WERI-Rb-1 (cell line): ENCODE measurements at places on chromosomes 6 and 20.

GRCh38 chr20:51446656-51447055 is 95.9 kb downstream of the NFATC2 start:
- DNase-seq: no peak

DNA sequence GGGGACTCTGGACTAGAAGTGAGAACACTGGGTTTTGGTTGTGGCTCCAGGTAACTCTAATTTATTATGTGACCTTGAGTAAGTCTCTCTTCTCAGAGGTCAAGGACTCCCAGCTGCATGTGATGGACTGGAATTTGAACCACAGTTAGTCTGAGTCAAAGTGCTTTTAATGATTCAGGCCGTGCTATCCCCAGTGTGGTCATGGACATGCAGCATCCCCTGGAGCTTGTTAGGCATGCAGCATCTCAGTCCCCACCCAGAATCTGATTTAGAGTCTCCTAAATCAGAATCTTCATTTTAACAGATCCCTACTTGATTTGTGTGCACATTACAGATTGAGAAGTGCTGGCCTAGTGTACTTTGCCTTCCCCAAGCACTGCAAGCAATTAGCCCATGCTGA is 74.2 kb downstream of the TOX2 start:
- no peak for DNase-seq

- DNase-seq: no peak
Measured at GRCh38 chr6:135810486-135810885, 41.0 kb upstream of the PDE7B start.

DNA sequence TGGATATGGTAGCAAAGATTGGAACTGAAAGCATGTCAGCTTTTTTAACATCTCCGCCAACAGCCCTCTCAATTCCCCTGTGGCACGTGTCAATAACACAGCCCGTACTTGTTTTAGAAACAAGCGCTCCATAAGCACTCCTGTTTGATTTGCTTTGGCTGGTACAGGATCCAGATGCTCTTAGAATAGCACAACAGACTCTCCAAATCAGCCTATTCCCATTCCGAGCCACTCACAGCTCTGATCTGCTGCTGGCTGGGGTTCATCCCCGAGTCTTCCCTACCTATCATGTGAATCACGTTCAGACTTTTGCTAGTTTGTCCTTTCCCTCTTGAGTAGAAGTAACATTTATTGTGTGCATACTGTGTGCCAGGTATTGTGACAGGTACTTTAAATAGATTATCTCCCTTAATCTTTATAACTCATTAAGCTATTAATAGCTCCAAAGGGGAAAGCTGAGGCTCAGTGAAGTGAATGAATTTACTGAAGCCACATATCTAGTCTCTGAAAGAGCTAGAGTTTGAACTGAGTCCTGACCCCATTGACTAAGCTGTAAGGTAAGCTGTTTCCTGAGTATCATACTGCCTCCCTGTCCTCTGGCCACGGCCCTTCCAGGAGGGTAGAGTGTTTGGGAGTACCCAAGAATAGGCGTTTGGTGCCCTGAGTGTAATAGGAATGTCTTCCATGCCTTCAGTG is 46.7 kb downstream of the RALY start:
- DNase-seq: no peak

DNA sequence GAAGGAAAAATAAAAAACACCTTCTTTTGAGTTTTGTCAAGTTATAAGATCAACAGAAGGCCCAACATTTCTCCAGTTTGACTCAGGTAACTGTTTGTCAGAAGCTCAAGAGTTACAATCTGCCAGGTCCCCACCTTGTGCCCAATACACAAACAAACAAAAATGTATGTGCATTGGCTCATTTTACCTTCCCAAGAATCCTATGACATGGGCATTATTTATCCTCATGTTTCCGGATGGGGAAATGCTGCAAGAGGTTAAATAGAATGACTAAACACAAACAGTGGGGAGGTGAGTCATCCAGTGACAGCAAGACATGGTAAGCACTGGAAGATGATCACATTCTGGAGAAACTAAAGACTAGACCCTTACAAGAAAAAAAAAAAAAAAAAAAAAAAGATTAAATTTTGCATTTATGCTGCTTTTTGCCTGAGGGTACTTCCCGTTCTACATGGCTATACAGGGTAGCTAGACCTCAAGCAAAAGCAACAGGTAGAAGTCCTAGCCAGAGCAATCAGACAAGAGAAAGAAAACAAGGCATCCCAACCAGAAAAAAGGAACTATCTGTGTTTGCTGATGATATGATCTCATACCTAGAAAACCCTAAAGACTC is 23.6 kb upstream of the ANKRD60 start:
- no peak for DNase-seq

DNA sequence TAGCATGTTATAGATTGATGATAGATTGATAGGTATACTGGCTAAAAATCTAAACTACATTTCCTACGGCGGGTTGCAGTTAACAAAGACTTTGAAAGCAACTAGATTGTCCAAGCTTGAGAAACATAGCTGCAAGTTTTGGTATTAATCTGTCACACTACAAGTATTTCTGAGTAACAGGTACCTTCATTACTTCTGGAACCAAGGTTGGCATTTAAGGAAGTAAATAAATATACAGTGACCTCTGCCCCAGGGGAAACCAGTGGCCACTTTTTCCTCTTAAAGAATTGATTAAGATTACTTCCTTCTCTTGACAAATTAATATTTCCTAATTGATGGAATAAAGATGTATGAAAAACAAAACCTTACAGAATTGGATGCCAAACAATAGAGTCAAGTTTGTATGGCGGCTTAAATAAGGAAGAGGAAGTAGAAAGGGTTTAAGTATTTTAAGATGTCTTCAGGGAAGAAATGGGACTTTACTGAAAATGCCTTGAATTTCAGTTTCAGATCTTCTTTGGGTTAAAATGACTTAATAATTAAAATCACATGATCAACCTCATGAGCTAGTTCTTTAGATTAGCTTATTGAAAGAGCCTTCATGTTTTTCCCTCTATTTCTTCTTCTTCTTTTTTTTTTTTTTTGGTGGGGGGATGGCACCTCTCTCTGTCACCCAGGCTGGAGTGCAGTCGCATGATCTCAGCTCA is 132.8 kb downstream of the DOK5 start:
- DNase-seq: no peak

- no peak for DNase-seq
Measured at GRCh38 chr20:45630371-45630770, 713 bp downstream of the WFDC9 start.
